ENCODE measurements at places on chromosomes 3 and 15.
A peak's percentile ranks its signal among the peaks of the same experiment; 100 is the strongest.

DNA sequence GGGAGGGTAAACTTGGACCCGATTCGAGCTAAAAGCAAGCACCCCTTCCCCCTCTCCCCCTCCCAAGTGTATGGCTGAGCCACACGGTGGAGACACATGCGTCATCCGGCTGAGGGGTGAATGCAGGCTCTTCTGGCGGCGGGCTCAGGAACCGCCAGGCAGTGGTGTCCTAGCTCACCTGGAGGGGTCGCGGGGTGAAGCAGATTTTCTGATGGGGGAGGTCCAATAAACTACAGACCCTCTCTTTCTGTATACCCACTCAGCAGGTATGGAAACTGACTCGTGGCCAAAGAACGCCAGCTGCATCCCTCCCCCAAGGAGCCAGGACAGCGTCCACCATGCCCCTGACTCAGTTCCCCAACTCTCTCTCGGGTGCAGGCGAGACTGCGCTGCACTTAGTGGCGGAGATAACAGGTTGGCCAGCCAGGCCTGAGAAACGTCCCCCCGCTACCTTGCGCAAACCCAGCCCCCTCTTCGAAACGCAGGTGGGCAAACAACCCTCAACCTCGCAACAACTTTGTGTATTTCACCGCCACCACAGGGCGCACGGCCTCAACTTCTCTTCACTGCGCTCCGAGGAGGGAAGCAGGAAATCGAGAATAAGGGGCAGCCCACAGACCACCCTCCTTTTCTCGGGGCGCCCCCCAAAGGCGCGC is 1.3 kb downstream of the MAGI1 start:
- peak; percentile 87 for DNase-seq

- no peak for DNase-seq
Observed at GRCh38 chr3:24156466-24156865, 211.4 kb downstream of the NR1D2 start.

GRCh38 chr3:122576174-122576940 is 1.1 kb upstream of the PARP15 start:
- no peak for DNase-seq

- no peak for DNase-seq
Observed at GRCh38 chr3:190183121-190183520, 62.4 kb upstream of the P3H2 start.

GRCh38 chr15:70995383-70995970 is 102.9 kb downstream of the LRRC49 start:
- peak; percentile 34 for DNase-seq

DNA sequence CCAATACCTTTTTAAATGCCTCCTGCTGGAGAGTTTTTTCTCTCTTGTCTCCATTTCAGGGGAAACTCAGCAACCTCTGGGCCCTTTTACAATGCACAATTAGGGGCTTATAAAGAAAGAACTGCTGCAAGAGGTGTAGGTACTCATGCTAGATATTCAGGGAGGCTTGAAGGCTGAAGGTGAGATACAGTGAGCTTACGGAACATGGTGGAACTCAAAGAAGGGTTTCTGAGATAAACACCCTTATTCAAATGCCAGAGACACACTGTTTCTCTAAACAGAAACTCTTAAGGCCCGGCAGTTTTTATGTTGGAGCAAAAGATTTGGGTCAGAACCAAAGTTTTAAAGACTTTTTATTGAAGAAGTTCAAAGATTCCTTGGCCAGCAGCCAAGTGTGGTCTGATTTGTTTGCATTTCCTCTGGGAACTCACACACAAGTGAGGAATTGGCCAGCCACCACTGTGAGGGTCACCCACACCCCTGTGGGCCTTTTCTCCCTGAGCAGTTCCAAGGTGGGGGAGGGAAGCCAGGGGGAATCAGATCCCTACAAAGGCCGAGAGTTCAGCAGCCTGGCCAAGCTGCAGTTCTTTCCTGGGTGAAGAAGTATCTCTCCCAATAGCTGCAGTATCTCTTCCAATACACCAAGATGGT is 47.8 kb downstream of the TNFAIP8L3 start:
- peak; percentile 30 for DNase-seq

GRCh38 chr15:64460206-64460723 is at the start of gene ZNF609:
Gene ZNF609, plus strand, starts transcription at chr15:64460578. Its CDS starts 38,842 bp downstream, at chr15:64499420.
- peak; percentile 94 for DNase-seq

GRCh38 chr3:64728994-64729393 is 41.2 kb upstream of the ADAMTS9 start:
- DNase-seq = no peak

GRCh38 chr3:172241405-172241804 is 202.0 kb downstream of the FNDC3B start:
- no peak for DNase-seq

DNA sequence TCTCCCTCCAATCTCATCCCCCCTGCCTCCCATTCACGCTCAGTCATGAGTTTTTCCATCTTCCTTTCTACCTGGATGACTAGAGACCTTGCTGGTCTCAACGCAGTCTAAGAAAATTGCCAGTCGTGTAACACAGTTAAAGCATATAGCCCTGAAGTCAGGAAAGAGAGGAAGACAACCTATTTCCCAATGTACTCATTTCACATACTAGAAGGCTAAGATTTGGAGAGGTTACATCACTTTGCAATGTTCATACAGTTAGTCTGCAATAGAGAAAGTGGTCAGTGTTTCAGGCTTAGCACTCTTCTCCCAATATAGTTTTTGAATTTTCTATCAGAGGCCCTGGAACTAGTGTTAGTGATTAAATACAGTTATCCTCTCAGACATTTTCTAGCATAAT is 278.6 kb downstream of the EDEM1 start:
- no peak for DNase-seq

- DNase-seq = peak; percentile 69
Observed at GRCh38 chr3:13518516-13518953, 30.4 kb upstream of the FBLN2 start.

DNA sequence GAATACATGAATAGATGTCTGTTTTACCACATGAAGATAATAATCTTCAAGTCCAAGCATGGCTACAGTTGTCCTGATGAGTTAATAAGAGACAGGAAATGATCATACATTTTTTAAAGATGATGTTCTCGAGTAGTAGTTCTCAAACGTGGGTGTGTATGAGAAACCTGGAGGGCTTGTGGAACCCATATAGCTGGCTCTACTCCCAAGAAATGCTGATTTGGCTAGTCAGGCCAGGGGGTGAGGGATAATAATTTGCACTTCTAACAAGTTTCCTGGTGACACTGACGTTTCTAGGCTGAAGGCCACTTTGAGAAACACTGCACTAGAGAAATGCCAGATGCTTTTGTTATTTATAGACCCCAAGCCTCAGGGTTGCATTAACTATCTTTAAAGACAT is 37.0 kb downstream of the ROPN1B start:
- no peak for DNase-seq

GRCh38 chr15:93250950-93251349 is 161.9 kb upstream of the RGMA start:
- peak; percentile 43 for DNase-seq

DNA sequence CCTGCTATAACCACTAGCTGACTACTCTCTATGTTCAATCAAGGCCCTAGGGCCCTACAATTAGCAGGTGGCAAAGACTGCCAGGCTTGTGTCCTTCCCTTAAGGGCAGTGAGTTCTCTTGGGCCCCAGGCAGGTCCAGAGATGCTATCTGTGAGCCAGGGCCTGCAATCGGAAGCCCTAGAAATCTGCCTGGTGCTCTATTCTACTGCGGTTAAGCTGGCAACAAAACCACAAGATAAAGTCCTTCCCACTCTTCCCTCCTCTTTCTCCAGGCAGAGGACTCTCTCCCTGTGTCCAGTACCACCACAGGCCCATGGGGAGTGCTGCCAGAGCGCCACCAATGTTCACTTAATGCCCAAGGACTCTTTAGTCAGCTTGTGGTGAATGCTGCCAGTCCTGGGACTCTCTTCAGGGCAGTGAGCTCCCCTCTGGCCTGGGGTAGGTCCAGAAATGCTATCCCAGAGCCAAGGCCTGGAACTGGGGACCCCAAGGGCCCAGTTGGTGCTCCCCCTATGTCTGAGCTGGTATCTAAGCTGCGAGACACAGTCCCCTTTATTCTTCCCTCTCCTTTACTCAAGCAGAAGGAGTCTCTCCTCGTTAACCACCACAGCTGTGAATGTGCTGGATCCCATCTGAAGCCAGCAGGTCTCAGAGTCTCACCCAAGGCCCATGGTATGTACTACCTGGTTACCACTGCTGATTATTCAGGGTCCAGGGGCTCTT is 34.7 kb downstream of the XXYLT1 start:
- no peak for DNase-seq

DNA sequence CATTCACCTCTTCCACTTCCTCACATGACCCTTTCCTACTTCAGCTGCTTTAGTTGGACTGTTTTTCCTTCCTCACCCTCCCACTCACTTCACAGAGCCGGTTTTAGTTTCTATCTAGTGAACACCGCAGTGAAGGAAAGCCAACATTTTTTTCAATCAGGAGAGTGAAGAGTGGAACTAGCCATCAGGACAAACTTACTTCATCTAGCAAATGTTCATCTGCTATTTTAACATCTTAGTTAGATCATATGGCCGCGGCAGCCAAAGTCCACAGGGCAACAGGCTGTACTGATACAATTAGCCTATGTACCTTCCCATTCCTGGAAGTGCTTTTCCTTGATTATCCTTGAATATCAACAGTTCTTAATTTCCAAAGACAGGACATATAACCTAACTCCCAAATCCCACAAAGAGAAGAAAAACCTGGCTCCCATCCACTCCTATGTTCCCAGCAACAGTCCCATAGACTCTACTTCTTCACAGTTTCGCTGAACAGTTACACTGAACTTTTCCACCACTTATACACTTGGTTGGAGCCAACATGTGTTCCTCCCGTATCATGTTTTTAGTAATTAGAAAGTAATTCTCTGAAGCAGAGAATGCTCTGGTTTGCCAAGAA is 456.2 kb upstream of the THBS1 start:
- peak; percentile 24 for DNase-seq

GRCh38 chr3:59774634-59775033 is 724.8 kb upstream of the CFAP20DC start:
- DNase-seq = no peak

DNA sequence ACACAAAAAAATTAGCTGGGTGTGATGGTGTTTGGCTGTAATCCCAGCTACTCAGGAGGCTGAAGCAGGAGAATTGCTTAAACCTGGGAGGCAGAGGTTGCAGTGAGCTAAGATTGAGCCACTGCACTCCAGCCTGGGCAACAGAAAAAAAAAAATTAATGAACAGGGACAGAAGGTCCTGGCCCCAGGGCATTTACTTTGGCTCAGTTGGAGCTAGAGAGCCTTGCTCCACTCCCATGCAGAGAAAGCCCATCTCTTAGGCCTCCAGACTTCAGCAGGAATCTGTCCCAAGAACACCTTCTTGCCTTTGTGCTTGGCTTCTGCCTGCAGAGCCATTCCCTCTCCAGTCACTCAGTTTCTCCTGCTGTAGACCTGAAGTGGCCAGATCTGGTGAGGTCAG is 8.7 kb downstream of the KLHDC8B start:
- DNase-seq = no peak

- no peak for DNase-seq
Observed at GRCh38 chr15:78306176-78306774, 6.9 kb upstream of the SKIC8 start.

- no peak for DNase-seq
Observed at GRCh38 chr3:177069514-177070329, 127.6 kb downstream of the TBL1XR1 start.

GRCh38 chr15:37015451-37015850 is 84.9 kb downstream of the MEIS2 start:
- no peak for DNase-seq

GRCh38 chr15:80061582-80061981 is 2.1 kb downstream of the ZFAND6 start:
- no peak for DNase-seq

DNA sequence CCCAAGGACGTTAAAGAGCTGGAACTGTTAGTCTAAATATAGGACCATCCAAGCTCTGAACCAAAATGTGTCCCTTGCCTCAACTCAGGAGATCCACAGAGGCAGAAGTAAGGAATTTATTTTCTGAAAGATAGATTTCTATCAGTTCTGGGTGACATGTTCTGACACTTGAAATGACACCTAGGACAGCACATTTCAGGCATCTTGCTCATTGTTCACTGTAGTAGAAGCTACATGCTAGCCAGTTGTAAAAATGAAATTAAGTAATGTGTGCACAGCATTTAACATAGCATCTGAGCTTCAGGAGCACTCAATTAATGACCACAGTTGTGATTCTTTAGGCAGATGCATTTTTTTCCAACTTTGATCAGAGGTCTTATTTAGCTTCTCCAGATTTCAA is 567 bp downstream of the CCR2 start:
- DNase-seq = no peak

DNA sequence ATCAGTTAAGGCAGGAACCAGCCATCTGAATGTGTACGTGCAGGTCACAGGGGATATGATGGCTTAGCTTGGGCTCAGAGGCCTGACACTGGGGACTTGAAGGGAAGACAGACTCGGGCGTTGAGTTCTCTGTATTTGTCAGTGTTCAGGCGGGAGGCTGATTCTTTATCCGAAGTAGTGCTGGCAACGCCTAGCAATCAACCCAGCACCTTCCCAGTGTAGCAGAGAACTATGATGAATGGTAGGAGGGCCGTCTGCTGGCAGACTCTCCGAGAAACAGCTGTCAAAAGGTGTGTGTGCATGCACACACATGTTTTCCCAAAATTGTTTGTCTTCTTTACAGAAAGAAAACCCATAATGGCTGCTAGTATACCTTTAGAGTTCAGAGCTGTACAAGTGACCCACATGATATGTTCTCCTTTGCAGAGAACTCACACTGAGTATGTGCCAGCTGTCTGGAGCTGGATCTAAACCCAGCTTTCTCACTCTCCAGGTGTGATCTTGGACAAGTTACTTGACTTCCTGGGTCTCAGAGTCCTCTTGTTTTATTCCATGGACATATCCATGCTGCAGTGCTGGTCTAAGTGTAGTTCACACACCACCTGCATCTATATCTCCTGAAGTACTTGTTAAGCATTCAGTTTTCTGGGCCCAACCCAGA is 74.5 kb upstream of the LARS2 start:
- DNase-seq = no peak

DNA sequence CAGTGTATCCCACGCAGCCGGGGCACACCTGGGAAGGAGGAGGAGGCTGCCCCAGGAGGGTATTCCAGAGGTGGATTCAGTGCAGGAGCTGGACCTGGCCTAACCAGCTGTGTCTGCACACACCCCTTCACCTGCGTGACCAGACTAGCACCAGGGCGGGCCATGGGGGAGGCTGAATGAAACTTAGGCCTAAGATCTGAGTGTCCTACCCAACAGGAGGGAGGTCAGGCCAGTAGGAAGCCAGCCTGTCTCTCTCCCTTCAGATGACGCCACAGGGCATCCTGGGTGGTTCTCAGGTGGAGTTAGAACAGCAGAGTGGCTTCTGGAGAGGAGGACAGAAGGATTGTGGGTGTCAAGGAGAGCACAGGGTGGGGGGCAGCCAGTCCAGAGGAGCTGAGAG is 3.4 kb upstream of the SEMA3F start:
- DNase-seq = no peak

DNA sequence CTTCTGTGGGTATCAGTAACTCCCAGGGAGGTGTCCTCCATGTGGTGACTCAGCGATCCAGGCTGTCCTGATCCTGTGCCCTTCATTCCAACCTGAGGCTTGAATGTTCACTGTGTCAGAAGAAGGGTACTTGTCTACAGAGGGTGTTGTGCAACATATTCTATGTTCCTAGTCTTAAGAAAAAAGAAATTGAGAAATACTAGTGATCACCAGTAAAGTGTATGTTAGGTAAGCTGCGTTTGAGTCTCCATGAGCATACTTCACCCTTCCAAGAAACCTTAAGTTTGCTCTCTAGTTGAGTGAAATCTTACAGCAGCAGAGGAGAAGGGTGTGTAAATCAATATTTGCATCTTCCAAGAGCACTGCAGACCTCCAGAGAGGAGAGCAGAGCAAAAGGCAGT is 122.2 kb upstream of the SLC24A5 start:
- no peak for DNase-seq
